ENCODE measurements at places on chromosomes 12 and 14. TPM values are rescaled to one million over a fixed set of nuclear protein-coding genes. Genes with fewer than 3 reads are reported as not detected.

GRCh38 chr12:59408431-59408830 lies 187.4 kb upstream of the SLC16A7 start:
- DNase-seq: no peak
- H3K4me3 ChIP-seq: no peak overlapping the region
- no peak overlapping the region for H3K27ac ChIP-seq
- peaks cover 6% of the 10 kb centered on the region for H3K4me1 ChIP-seq

DNA sequence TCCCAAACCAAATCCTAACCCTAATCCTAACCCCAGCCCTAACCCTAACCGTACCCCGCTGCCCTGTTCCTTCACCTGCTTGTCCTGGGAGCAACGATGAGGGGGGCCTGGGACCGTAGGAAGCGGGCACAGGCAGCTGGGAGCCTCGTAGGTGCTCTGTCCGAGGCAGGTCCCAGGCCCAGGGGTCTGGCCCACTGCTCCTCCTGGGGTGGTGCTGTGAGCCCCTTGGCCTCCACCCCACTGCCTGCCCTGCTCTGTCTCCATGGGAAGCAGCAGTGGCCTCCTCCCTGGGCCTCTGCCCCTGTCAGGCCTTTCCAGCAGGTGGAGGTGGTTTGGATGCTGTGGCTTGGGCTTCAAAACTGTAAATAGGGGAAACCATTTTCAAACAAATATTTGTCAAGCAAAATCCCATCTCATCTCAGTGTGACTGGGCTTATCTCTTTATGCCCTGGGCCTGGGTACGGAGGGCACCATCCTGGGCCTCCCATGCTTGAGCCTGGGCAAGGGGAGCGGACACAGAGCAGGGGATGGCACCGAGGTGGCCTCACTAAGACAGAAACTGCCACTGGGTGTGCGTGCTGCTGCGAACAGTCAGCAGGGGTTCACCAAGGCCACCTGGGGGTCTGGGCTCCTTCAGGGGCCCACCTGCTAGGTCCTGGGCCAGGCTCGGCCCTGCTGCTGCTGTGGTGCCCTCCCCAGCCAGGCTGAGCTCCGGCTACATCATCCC lies 3.7 kb upstream of the BEGAIN start:
- H3K27me3 ChIP-seq: peaks cover 83% of the 10 kb centered on the region
- H3K27ac ChIP-seq: no peak overlapping the region
- no peak for DNase-seq
- no peak overlapping the region for H3K4me3 ChIP-seq

GRCh38 chr14:76763096-76764041 lies 2.1 kb downstream of the VASH1 start:
- H3K27me3 ChIP-seq: peaks cover 66% of the 10 kb centered on the region
- no peak overlapping the region for H3K4me3 ChIP-seq
- no peak for DNase-seq
- no peak overlapping the region for H3K27ac ChIP-seq
- H3K36me3 ChIP-seq: peaks cover 12% of the 10 kb centered on the region

- peaks cover 34% of the 10 kb centered on the region for H3K4me1 ChIP-seq
- H3K4me3 ChIP-seq: no peak overlapping the region
- no peaks in the 10 kb centered on the region for H3K27me3 ChIP-seq
- H3K36me3 ChIP-seq: peaks cover 3% of the 10 kb centered on the region
Observed at GRCh38 chr14:63454436-63454835, 88.7 kb downstream of the PPP2R5E start.

GRCh38 chr12:113896841-113897240 lies 69.3 kb downstream of the RBM19 start:
- no peak overlapping the region for H3K4me3 ChIP-seq
- no peaks in the 10 kb centered on the region for H3K27me3 ChIP-seq
- DNase-seq: no peak
- H3K36me3 ChIP-seq: no peaks in the 10 kb centered on the region

- H3K36me3 ChIP-seq: peaks cover 34% of the 10 kb centered on the region
- peaks cover 29% of the 10 kb centered on the region for H3K4me1 ChIP-seq
- peak overlapping the region; percentile 60 for H3K27ac ChIP-seq
- H3K4me3 ChIP-seq: peak overlapping the region; percentile 90
Observed at GRCh38 chr12:96397756-96398423, 2.3 kb downstream of the CDK17 start.

The WNT1 gene
- total RNA-seq: not detected

- H3K27me3 ChIP-seq: no peaks in the 10 kb centered on the region
- DNase-seq: peak; percentile 93
- H3K4me3 ChIP-seq: peak overlapping the region; percentile 68
- H3K27ac ChIP-seq: peak overlapping the region; percentile 95
- H3K4me1 ChIP-seq: peaks cover 78% of the 10 kb centered on the region
Observed at GRCh38 chr12:65602610-65603295, 221.5 kb upstream of the HMGA2 start.

The LTB4R2 gene
- 25.8 TPM for total RNA-seq

The DDX55 gene
- 52.7 TPM for total RNA-seq

- H3K27ac ChIP-seq: peak overlapping the region; percentile 3
- peaks cover 15% of the 10 kb centered on the region for H3K36me3 ChIP-seq
- no peak for DNase-seq
- H3K4me3 ChIP-seq: peak overlapping the region; percentile 64
Observed at GRCh38 chr12:93741659-93742109, 64.5 kb downstream of the CRADD start.

The MYF5 gene
- total RNA-seq: not detected

The MYO1H gene
- not detected for total RNA-seq

- H3K27ac ChIP-seq: no peak overlapping the region
- H3K4me3 ChIP-seq: no peak overlapping the region
- no peaks in the 10 kb centered on the region for H3K27me3 ChIP-seq
- peaks cover 27% of the 10 kb centered on the region for H3K36me3 ChIP-seq
Observed at GRCh38 chr14:100288382-100289185, 17.7 kb downstream of the SLC25A29 start.

The OSBPL8 gene
- total RNA-seq: 62.0 TPM

The ZDHHC22 gene
- total RNA-seq: not detected

GRCh38 chr12:5910790-5911548 lies 34.1 kb downstream of the ANO2 start:
- H3K4me1 ChIP-seq: no peaks in the 10 kb centered on the region
- peaks cover 73% of the 10 kb centered on the region for H3K27me3 ChIP-seq
- no peak overlapping the region for H3K4me3 ChIP-seq
- no peak for DNase-seq

- H3K4me1 ChIP-seq: no peaks in the 10 kb centered on the region
- no peak overlapping the region for H3K27ac ChIP-seq
- no peaks in the 10 kb centered on the region for H3K36me3 ChIP-seq
- no peak for DNase-seq
- no peak overlapping the region for H3K4me3 ChIP-seq
- H3K27me3 ChIP-seq: no peaks in the 10 kb centered on the region
Observed at GRCh38 chr12:127401536-127401935, 865.4 kb upstream of the TMEM132C start.

DNA sequence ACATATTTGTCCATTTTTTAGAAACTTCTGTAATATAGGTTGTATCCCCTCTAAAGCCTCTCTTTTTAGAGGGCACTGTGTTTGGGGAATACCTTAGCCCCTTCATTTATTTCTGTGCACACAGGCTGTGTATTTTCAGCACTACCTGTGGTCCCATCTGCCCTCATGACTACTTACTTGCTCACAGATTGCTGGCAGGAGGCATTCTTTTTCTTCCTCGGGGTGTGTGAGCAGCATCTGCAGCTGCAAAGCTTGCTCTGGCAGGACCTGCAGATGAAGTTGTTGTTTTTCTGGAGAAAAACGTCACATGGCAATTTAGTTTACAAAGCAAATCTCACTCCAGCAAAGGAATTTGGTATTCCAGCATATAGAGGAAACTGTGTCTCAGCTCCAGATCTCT lies 24.3 kb downstream of the ANG start:
- no peak for DNase-seq
- H3K27me3 ChIP-seq: no peaks in the 10 kb centered on the region
- H3K36me3 ChIP-seq: no peaks in the 10 kb centered on the region
- H3K27ac ChIP-seq: no peak overlapping the region
- H3K4me1 ChIP-seq: peaks cover 48% of the 10 kb centered on the region
- no peak overlapping the region for H3K4me3 ChIP-seq

DNA sequence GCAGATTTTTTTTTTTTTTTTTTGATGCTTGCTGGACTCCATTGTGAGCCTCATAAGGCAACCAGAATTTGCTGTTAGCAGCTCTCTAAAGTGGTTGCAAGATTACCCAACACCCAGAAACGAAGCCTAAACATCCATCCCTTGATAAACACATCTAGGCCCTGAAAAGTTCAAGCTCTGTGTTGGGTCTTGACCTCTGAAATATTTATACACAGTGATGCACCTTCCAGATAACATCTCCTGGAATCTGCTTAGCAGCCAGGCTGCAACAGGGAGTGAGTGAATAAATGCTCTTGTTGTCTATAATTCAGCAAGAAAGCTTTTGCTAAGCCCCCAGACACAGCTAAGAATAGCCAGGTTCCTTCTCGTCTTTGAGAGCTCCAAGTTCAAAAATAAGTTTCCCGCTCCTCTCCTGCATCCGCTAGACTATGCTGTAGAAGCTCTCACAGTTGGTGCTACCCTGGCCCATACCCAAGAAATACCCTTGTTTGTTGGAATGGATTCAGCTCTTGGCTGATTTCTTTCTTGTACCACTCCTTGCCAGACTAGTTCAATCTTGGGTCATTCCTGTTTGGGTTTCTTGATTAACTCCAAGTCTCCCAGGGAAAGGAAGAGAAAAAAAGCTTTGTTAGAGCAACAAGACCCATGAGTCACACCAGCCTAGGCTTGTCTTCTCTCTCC lies 610.6 kb upstream of the TBX3 start:
- H3K4me1 ChIP-seq: no peaks in the 10 kb centered on the region
- H3K4me3 ChIP-seq: no peak overlapping the region
- H3K27me3 ChIP-seq: no peaks in the 10 kb centered on the region
- H3K36me3 ChIP-seq: no peaks in the 10 kb centered on the region

Data from Calu3 (cell line).